ENCODE measurements at places on chromosomes 2 and 18.

DNA sequence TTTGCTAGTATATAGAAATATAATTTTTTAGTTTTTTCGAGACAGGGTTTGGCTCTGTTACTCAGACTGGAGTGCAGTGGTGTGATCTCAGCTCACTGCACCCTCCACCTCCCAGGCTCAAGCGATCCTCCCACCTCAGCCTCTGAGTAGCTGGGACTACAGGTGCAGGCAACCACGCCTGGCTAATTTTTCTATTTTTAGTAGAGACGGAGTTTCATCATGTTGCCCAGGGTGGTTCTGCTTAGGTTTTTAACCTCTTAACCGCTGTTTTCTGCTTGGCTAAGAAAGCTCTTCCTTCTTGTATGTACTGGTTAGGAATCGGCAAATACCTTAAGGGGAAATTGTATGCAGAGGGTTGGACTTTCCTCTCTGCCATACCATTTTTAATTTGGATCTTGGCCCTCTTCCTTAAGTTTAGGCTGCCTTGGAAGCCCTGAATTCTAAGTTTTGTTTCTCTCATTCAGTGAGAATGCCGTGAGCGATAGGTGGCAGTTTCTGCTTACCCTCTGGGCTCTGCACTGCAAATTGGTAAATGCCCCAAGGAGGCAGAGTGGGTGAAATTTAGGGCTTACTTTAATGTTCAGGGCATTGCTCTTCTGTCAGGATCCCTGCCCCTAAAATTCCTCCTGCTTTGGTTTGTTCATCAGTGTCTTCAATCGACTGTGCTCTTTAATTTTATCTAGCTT is 32.3 kb downstream of the EML6 start:
- DNase-seq = no peak

DNA sequence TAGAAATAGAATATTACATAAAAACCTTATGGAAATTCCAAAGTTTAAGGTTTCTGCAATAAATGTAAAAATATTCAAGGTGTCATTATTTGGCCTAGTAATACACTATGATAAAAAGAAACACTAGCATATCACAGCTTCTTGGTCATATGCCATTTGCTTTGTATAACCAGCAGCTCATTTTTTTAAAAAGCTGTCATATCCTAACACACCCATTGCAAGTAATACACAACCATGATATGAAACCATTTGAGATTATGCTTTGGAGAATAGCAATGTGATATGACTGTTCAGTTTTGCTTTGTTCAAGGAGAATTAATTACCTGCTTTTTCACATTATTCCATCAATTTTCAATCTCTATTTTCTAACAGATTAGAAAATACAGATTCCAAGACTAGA is 149.0 kb downstream of the IKZF2 start:
- no peak for DNase-seq

GRCh38 chr18:72871091-72871490 is 3.3 kb upstream of the NETO1 start:
- DNase-seq = no peak

DNA sequence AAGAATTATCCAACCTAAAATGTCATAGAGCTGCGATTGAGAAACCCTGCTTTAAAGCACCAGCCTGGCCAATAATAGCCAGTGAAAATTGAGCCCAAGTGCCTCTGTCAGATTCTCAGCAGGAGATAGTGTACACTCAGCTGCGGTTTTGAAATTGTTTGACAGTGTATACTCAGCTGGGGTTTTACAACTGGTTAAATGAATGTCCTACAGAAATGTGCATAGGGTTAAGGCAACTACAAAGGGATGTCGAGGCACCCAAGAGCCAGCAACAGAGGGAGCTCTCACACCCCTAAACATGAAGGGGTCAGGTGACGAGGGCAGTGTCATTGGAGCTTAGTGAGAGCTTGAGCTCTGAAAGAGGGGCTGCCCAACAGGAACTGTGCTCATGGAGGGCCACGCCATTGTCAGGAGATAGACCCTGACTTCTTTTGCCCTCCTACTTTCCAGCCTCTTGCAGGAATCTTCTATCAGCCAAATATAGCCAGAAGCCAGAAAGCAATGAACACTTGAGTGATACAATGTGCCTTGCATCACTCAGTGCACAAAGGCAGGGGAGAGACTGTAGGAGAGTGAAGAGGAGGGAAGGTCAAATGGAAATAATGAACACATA is 15.1 kb downstream of the ACTG2 start:
- no peak for DNase-seq

DNA sequence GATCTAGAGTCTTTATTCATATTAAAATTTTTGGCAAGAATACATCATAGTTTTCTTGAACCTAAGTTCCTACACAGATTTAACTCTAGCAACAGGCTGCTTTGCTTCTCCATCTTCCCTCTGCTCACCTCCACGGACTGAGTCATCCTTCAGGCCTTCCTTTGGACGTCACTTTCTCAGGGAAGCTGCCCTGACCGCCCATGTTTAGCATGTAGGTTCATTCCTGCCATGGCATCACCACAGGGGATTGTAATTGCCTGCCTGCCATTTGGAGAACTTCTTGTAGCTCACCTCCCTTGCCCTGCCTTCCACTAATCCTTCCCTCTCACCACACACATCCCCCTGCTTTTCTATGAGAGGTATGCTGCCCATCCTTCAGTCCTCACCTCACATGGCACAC is 43.9 kb upstream of the B3GNT2 start:
- no peak for DNase-seq

- DNase-seq = no peak
Measured at GRCh38 chr18:8762968-8763367, 57.6 kb downstream of the MTCL1 start.

- DNase-seq = no peak
Measured at GRCh38 chr18:48979944-48980890, 29.5 kb upstream of the SMAD7 start.

- no peak for DNase-seq
Measured at GRCh38 chr2:159714247-159714930, 2.1 kb downstream of the MARCHF7 start.

GRCh38 chr2:97673182-97673914 is 3.8 kb downstream of the C2orf92 start:
- DNase-seq = no peak

DNA sequence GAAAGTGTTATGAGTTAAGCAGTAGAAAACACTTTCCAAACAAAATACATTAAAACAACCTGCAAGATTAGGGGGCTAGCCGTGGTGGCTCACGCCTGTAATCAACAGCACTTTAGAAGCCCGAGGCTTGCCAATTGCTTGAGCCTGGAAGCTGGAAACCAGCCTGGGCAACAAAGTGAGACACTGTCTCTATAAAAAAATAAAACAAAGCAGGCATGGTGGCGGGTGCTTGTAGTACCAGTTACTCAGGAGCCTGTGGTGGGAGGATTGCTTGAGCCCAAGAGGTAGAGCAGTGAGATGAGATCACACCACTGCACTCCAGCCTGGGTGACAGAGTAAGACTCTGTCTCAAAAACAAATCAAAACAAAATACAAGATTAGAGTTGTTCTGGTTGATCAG is 208.3 kb downstream of the ERBB4 start:
- no peak for DNase-seq

DNA sequence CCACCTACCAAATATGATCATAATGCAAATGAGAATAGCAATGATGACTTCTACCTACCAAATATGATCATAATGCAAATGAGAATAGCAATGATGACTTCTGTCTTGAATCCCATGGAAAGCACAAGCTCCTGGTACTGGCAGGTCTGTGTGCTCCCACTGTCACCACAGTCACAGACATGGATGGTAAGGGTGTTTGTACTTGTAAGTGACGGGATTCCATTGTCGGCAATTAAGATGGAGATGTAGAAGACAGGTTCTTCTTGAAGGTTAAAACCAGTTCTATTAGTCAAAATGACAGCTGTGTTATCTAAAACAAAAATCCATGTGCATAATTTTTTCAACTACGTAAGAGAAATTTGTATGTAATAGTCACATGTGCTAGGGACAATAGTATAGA is 95.0 kb downstream of the CDH19 start:
- no peak for DNase-seq

GRCh38 chr2:68463287-68463877 is 3.7 kb downstream of the FBXO48 start:
- peak; percentile 60 for DNase-seq

- peak; percentile 22 for DNase-seq
Measured at GRCh38 chr2:47056374-47056773, 98.7 kb downstream of the STPG4 start.

GRCh38 chr2:98571121-98571701 is 37.1 kb downstream of the COA5 start:
- no peak for DNase-seq

DNA sequence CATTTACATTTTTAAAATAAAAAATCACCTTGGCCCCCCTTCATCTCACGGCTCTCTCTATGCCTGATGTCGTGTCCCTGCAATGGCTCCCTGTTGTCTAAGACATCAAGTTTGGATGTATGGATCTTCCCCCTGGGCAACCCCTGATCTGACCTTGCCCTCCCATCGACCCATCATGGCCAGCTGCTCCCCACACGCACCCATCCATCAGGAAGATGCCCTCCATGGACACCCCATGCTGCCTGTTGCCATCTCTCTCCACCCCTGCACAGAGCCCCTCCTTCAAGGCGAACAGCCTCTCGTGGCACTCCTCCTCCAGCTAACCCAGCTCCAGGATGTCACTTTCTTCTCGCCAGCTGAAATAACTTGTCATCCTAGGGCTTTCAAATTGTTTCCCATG is 59.5 kb downstream of the DPYSL5 start:
- no peak for DNase-seq

- DNase-seq = no peak
Measured at GRCh38 chr2:237967463-237967951, 693 bp downstream of the UBE2F start.

GRCh38 chr2:62604336-62604735 is 98.3 kb upstream of the TMEM17 start:
- no peak for DNase-seq

DNA sequence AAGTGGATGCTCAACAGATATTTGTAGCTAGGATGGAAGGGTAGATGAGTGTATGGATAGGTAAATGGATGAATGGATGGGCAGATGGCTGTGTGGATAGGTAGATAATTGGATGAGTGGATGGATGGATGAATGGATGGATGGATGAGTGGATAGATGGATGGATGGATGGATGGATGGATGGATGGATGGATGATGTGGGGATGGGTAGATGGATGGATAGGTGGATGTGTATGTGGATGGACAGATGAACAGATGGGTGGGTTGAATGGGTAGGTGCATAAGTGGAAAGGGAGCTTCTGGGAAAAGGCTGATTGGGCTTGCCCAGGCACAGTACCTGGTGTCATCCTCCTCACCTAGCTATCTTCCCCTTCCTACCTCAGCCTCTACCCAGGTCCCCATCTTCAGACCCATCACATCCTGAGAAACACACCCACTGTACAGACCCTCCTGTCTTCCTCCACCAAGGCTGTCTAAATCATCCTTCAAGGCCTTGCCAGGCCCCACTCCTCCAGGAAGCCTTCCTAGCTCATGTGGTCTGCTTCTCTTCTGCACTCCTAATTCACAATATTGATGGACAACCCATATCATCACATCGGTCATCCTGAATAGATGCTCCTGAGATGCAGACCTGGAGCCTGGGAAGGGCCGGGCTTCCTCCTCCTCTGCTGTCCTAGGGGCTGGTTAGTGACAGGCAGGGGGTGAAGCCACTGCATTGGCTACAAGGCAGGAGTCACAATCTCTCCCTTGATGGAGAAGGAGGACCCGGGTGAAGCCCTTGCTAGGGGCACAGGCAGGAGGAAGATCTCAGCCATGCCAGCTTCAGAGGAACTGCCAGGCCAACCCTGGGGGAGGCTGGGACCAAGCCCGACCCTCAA is 49.4 kb downstream of the SMAD7 start:
- DNase-seq = no peak

DNA sequence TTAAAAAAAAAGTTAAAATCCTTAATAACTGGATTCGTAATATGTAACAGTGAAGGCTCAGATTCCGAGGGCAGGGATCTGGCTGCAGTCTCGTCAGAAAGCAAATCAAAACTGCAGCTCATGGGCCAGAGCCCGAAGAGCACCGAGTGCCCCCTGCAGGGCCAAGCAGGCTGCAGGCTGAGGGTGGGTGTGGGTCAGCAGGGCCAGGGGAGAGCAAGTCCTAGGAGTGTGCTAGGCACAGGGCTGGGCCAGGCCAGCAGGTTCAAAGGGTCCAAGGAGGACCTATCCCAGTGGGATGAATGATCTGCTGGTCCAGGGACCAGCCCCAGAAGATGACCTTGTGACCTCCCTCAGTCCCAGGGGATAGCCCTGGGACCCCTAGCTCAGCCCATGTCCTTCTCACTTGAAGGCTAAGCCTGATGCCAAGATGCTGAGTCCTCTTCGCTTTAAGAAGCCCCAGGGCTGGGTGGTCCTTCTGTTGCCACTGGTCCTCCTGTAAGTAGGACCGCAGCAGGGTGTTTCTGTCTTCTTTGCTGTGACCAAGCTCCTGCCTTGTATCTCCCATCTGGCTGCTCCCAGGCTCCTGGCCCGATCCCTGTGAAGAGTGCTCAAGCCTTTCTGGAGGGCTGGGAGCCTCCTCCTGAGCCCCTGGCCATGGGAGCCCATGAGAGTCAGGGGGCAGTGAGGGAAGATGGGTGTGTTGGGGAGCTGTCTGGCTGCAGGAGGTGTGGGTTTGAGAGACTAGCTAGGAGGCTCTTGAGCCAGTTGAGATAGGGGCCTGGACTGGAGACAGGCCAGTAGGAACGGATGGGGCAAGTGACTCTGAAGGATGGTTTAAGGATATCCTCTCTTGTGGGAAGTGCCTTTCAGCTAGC is 150.7 kb downstream of the DYSF start:
- peak; percentile 7 for DNase-seq

GRCh38 chr2:240886023-240886565 is 9.9 kb downstream of the MAB21L4 start:
- no peak for DNase-seq

DNA sequence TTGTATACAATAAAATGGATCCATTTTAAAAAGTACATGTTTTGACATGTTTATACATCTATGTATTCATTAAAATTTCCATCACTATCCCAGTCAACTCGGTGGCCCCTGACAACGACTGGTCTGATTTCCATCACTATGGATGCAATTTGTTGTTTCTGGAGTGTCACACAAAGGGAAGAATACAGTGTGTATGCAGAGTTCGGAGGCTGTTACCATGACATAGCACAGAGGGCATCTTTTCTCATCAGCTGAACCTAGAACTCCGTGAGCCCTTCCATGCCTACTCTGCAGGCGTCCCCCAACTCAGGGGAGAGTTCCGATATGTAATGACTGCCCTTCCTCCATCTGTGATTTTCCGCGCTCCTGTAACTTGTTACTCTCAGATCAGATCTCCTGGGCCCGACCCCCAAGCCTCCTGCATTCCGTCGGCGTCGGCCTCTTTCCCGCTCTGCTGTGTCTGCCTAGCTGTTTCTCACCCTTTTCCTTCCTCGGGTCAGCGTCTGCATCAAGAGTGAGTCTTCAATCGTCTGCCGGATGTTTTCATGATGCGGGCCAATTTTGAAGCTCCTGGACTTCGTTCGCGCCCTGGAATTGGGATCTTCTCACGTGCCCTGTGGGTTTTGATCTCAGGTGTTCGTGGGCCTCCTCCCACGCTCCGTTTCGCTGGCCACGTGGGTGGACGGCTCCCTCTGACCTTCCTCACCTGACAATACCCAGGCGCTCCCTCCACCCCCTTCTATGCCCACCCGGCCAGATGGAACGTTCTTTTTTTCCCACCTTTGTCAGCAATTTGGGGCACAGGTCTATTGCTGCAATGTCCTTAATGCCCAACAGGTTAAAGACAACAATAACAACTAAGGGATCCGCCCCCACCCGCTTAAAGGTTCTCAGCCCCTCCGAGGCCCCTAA is 161.0 kb downstream of the TWIST2 start:
- DNase-seq = no peak
